ENCODE measurements at places on chromosomes 5 and 9.

- H3K36me3 ChIP-seq: no peaks in the 10 kb centered on the region
- DNase-seq: peak; percentile 21
- H3K27me3 ChIP-seq: no peaks in the 10 kb centered on the region
- H3K4me1 ChIP-seq: peaks cover 16% of the 10 kb centered on the region
- no peak overlapping the region for H3K27ac ChIP-seq
- H3K4me3 ChIP-seq: peak overlapping the region; percentile 78
Measured at GRCh38 chr9:35605351-35606137, 482 bp downstream of the TESK1 start.

DNA sequence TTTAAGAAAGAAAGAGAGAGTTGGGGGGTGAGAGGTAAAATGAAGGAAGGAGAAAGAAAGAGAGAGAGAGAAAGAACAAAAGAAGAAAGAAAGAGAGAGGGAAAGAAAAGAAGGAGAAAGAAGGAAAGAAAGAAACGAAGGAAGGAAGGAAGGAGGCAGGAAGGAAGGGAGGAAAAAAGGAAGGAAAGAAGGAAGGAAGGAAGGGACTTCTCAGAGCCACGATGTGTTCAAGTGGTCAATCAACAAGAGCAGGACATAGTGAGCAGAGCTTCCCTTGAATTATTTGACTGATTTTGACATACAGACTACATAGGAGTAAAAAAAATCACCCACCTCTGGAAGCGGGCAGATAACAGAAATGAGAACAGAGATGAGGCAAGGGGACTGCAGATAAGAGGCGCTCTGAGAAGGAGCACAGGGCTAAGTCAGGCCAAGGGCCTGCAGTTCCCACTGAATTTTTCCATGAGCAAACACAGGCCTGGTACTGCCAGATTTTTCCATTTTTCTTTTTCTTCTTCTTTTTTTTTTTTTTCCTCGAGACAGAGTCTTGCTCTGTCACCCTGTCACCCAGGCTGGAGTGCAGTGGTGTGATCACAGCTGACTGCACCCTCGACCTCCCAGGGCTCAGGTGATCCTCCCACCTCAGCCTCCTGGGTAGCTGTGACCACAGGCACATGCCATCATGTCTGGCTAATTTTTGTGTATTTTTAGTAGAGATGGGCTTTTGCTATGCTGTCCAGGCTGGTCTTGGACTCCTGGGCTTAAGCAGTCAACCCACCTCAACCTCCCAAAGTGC, 77.7 kb upstream of the IL17B start:
- no peaks in the 10 kb centered on the region for H3K36me3 ChIP-seq
- no peaks in the 10 kb centered on the region for H3K27me3 ChIP-seq
- H3K27ac ChIP-seq: no peak overlapping the region
- H3K4me3 ChIP-seq: no peak overlapping the region

GRCh38 chr5:64532212-64532611, 26.4 kb downstream of the RGS7BP start:
- no peaks in the 10 kb centered on the region for H3K36me3 ChIP-seq
- H3K4me1 ChIP-seq: 0 out of 2 replicates have a peak, but pooled peaks cover 12% of the 10 kb centered on the region
- no peak overlapping the region for H3K27ac ChIP-seq
- H3K27me3 ChIP-seq: no peaks in the 10 kb centered on the region

DNA sequence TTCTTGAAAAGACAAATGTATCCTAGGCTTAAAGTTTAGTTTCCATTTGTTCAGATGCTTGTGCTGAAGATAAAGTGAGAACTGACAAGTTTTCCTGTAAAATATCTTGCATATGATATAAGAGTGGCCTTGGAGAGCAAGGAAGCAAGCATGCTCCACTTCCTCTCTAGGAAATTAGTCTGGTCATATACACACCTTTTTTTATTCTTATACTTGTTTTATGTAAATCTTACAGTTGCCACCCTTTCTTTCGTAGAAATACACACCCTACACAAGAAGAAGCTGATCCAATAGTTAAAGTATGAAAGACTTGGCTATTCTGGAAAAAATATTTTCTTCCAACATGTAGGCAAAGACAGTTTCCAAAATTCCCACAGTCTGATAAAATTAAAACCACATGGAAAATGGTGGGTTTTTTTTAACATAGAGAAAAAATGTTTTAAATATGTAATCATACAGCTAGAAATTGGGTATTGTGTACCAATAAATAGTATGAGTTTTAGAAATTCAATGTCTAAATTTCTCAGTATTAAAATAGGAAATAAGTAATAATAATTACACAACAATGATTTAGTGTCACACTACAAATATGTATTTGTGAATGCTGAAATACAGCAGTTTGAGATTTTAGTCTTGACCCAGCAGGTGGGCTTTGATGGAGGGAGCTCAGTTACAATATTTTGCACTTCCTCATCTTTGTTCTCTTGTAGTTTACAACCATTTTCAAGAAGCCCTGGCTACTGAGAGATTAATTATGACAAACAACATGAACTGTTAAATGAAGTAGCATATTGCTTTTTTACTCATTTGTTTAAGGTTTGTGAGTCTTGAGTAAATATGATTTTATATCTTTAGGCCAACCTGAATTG, 185.7 kb upstream of the GNA14 start:
- no peak overlapping the region for H3K4me3 ChIP-seq
- no peak overlapping the region for H3K27ac ChIP-seq
- no peaks in the 10 kb centered on the region for H3K4me1 ChIP-seq
- H3K27me3 ChIP-seq: no peaks in the 10 kb centered on the region

- no peaks in the 10 kb centered on the region for H3K36me3 ChIP-seq
- no peak overlapping the region for H3K4me3 ChIP-seq
- DNase-seq: no peak
- H3K27ac ChIP-seq: no peak overlapping the region
Measured at GRCh38 chr5:109394806-109395205, 15.0 kb downstream of the PJA2 start.

GRCh38 chr5:97553604-97554452, 370.8 kb upstream of the RIOK2 start:
- H3K4me3 ChIP-seq: no peak overlapping the region
- DNase-seq: no peak
- H3K27ac ChIP-seq: no peak overlapping the region
- H3K27me3 ChIP-seq: no peaks in the 10 kb centered on the region

DNA sequence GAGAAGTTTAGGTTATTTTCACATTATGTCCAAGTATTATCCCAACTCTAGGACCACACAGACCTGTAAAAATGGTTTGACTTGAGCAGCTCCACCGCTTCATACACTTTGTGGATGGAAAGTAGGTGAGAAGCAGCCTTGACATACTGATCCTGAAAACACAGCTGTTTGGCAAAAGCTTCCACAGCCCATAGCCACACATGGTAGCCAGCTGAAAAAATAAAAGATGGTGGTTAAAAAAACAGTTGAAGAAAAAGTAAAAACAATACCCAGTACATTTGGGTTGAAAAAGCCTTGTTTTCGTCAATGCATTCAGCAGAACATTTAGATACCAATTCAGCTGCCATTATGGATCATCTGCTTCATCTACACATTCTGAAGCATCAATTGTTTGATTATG, 36.7 kb downstream of the GEMIN5 start:
- no peak overlapping the region for H3K4me3 ChIP-seq
- no peak overlapping the region for H3K27ac ChIP-seq
- no peaks in the 10 kb centered on the region for H3K27me3 ChIP-seq
- no peaks in the 10 kb centered on the region for H3K4me1 ChIP-seq

DNA sequence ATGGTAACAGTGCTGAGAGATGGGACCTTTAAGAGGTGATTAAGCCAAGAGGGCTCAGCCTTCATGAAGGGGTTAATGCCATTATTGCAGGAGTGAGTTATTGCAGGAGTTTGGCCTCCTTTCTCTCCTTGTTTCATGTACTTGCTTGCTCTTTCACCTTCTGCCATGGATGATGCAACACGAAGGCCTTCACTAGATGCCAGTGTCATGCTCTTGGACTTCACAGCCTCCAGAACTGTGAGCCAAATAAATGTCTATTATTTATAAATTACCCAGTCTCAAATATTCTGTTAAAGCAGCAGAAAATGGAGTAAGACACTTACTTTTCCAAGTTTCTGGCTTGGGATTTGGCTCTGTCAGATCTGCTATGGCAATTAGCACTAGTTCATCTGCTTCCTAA, 38.4 kb upstream of the RECK start:
- H3K36me3 ChIP-seq: no peaks in the 10 kb centered on the region
- H3K4me3 ChIP-seq: no peak overlapping the region
- no peak overlapping the region for H3K27ac ChIP-seq
- no peaks in the 10 kb centered on the region for H3K27me3 ChIP-seq

DNA sequence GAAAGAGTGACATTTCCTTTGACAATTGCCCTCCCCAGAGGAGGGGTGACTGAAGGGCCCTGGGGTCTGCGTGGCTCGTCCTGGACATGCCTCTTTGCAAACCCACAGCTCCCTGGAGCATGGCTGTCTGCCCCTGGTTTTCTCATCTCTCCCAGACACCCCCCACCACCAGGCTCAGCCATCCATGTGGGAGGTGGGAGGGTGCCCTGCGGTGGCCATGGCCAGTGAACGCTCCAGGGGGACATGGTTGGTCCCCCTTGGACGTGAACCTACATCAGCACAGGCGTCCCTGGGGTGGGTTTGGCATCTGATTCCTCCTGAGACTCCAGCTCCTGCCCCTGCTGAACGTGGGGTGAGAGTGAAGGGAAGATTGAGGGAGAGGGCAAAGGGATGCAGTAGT, 67.7 kb upstream of the LMX1B start:
- H3K27me3 ChIP-seq: peaks cover 49% of the 10 kb centered on the region
- DNase-seq: no peak
- no peak overlapping the region for H3K27ac ChIP-seq
- H3K36me3 ChIP-seq: no peaks in the 10 kb centered on the region
- H3K4me3 ChIP-seq: no peak overlapping the region

DNA sequence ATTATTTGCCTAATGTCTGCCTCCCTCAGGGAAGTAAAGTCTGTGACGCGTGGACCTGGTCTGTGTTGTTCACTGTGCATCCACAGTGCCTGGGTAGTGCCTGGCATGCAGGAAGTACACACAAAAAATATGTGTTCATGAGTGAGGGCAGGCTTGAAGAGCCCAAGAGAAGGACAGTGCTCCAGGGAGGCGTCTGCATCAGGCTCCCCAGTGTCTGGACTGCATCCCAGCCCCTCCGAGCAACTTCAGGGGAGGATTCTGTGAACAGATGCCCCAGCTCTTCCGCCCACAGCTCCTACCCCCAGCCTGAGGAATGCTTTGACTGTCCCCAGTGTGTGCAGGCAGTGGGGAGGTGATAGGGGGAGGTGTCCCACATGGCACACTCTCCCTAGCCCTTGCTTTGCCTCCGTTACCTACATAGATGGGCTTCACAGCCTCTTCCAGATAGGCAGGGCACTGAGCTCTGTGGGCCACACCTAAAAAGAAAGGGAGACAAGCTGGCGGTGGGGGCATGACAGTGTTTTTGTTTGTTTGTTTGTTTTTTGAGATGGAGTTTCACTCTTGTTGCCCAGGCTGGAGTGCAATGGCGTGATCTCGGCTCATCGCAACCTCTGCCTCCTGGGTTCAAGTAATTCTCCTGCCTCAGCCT, 25.4 kb downstream of the IRF1 start:
- peak overlapping the region; percentile 10 for H3K4me3 ChIP-seq
- H3K27me3 ChIP-seq: no peaks in the 10 kb centered on the region
- no peak for DNase-seq
- peaks cover 84% of the 10 kb centered on the region for H3K4me1 ChIP-seq
- no peaks in the 10 kb centered on the region for H3K36me3 ChIP-seq
- peak overlapping the region; percentile 89 for H3K27ac ChIP-seq

DNA sequence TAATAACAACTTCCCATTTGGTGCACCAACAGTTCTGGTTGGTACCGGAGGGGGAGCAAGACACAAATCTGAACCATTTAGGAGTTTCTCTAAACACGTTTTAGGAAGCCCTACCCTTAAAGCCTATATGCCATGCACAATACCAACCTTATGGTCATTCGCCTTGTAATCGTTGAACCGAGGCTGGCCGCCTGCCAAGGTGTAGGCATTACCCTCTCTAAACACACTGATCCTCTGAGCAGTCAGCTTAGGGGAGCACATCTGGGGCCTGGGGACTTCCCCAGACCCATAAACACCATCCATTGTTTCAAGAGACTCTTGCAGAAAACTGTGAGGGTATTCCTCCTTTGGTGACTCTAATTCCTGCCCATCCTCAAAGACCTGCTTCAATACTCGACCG, 328 bp downstream of the GRXCR2 start:
- no peak overlapping the region for H3K27ac ChIP-seq
- no peaks in the 10 kb centered on the region for H3K4me1 ChIP-seq
- no peak for DNase-seq

DNA sequence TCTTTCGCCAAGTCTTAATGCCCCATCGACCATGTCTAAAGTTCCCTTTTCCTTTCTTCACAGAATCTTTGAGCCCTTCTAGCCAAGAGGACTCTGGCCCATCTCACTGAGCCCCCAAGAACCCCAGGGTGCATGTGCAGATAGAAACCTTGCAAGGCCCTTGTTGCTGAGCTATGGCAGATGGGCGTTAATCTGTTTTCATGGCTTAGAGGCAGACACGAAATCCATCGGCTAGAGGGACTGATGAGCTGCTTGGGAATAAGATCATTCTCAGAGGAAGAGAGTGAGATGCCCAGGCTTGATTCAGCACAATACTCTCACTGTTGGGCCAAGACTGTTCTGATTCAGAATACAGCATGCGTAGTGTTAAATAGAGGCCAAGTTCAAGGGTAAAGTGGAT, 262.5 kb upstream of the C9orf72 start:
- DNase-seq: no peak
- H3K36me3 ChIP-seq: no peaks in the 10 kb centered on the region
- H3K27ac ChIP-seq: no peak overlapping the region
- no peaks in the 10 kb centered on the region for H3K4me1 ChIP-seq
- H3K4me3 ChIP-seq: no peak overlapping the region

- no peaks in the 10 kb centered on the region for H3K27me3 ChIP-seq
- no peak overlapping the region for H3K27ac ChIP-seq
- H3K4me3 ChIP-seq: no peak overlapping the region
- no peaks in the 10 kb centered on the region for H3K36me3 ChIP-seq
- no peaks in the 10 kb centered on the region for H3K4me1 ChIP-seq
Measured at GRCh38 chr5:152593388-152593787, 188.3 kb upstream of the NMUR2 start.

- DNase-seq: no peak
- no peaks in the 10 kb centered on the region for H3K27me3 ChIP-seq
- H3K4me3 ChIP-seq: no peak overlapping the region
Measured at GRCh38 chr9:115939065-115939765, 214.4 kb upstream of the PAPPA start.

- no peak overlapping the region for H3K4me3 ChIP-seq
- H3K27me3 ChIP-seq: peaks cover 10% of the 10 kb centered on the region
- H3K36me3 ChIP-seq: no peaks in the 10 kb centered on the region
- peaks cover 7% of the 10 kb centered on the region for H3K4me1 ChIP-seq
Measured at GRCh38 chr9:126236273-126236672, 90.4 kb upstream of the MVB12B start.

- H3K36me3 ChIP-seq: no peaks in the 10 kb centered on the region
- no peak overlapping the region for H3K4me3 ChIP-seq
- H3K27ac ChIP-seq: no peak overlapping the region
- no peaks in the 10 kb centered on the region for H3K4me1 ChIP-seq
- no peaks in the 10 kb centered on the region for H3K27me3 ChIP-seq
Measured at GRCh38 chr5:168263121-168263520, 28.3 kb upstream of the WWC1 start.

Measured in MM.1S (cell line).